ENCODE measurements at places on chromosomes 13 and 19. TPM values are rescaled to one million over a fixed set of nuclear protein-coding genes. Genes with fewer than 3 reads are reported as not detected.

Gene REXO1
- 21.8 TPM for total RNA-seq

Gene CYP4F11
- total RNA-seq: 0.34 TPM

Gene GNG8
- total RNA-seq: not detected

Gene CDX2
- not detected for total RNA-seq

Gene DCT
- total RNA-seq: 0.68 TPM

Gene KCNJ14
- total RNA-seq: 0.82 TPM

Gene CLEC17A
- not detected for total RNA-seq

Gene AKT2
- total RNA-seq: 92.1 TPM

Gene ZSCAN18
- total RNA-seq: 19.2 TPM

Gene USHBP1
- total RNA-seq: 3.4 TPM

Gene PLK5
- not detected for total RNA-seq

Gene MYO1F
- total RNA-seq: 48.3 TPM

Gene SHANK1
- not detected for total RNA-seq

Gene GJB2
- total RNA-seq: not detected

Gene NAPSA
- total RNA-seq: 0.66 TPM

Gene UHRF1
- total RNA-seq: 0.88 TPM

Gene ZNF491
- total RNA-seq: 2.2 TPM

Gene KIR2DL3
- total RNA-seq: not detected

Gene MYBPC2
- not detected for total RNA-seq

Gene BRME1
- 1.0 TPM for total RNA-seq

Gene LSR
- total RNA-seq: 4.0 TPM

Gene TUBA3C
- total RNA-seq: not detected

Gene ACP5
- total RNA-seq: 85.7 TPM

Gene WDR87
- total RNA-seq: not detected

Gene LCP1
- total RNA-seq: 55.9 TPM

Gene MBD3L3
- not detected for total RNA-seq

Gene COL4A2
- total RNA-seq: 655 TPM

Gene CADM4
- total RNA-seq: 0.57 TPM

Gene GARIN5A
- not detected for total RNA-seq

Gene HNRNPM
- 105 TPM for total RNA-seq

Gene TNPO2
- 66.3 TPM for total RNA-seq

Gene INSR
- 98.4 TPM for total RNA-seq

Gene SYCN
- total RNA-seq: not detected

Gene MED25
- total RNA-seq: 16.5 TPM

Gene CEACAM8
- total RNA-seq: 0.98 TPM

Gene ALOX5AP
- total RNA-seq: 72.7 TPM

Gene RNF113B
- not detected for total RNA-seq

Gene NCCRP1
- total RNA-seq: not detected

Gene MRPS31
- 16.7 TPM for total RNA-seq

Gene TMEM238
- total RNA-seq: not detected

Gene LGALS4
- not detected for total RNA-seq

Gene PNMA8B
- 3.3 TPM for total RNA-seq

Gene KLHL1
- total RNA-seq: not detected

Gene TMEM38A
- 2.2 TPM for total RNA-seq

Gene ZNF283
- total RNA-seq: 8.4 TPM

Gene PPP5C
- 68.4 TPM for total RNA-seq

Gene WDR88
- not detected for total RNA-seq

Gene RDH8
- not detected for total RNA-seq

Gene ZBTB7A
- 35.7 TPM for total RNA-seq

Gene GJA3
- not detected for total RNA-seq

Gene NLRP11
- total RNA-seq: not detected

Gene KLK14
- not detected for total RNA-seq
